ENCODE measurements at places on chromosomes 2 and 18. TPM values are rescaled to one million over a fixed set of nuclear protein-coding genes. Genes with fewer than 3 reads are reported as not detected.
A peak's percentile ranks its signal among the peaks of the same experiment; 100 is the strongest.

ZSWIM2 gene
- total RNA-seq: not detected

UBXN2A gene
- total RNA-seq: 11.2 TPM

PLEKHA3 gene
- total RNA-seq: 28.9 TPM

AGFG1 gene
- 57.9 TPM for total RNA-seq

HOXD11 gene
- not detected for total RNA-seq

XDH gene
- total RNA-seq: not detected

FZD7 gene
- total RNA-seq: 0.82 TPM

FSHR gene
- total RNA-seq: not detected

RNF144A gene
- total RNA-seq: 78.7 TPM

ZNF396 gene
- total RNA-seq: 1.9 TPM

MC4R gene
- total RNA-seq: not detected

CHRND gene
- total RNA-seq: not detected

FBLN7 gene
- 1.8 TPM for total RNA-seq

SP5 gene
- total RNA-seq: not detected

OST4 gene
- 325 TPM for total RNA-seq

SIX2 gene
- total RNA-seq: not detected

SEPTIN10 gene
- total RNA-seq: 0.31 TPM

SEMA4F gene
- 11.1 TPM for total RNA-seq

GKN1 gene
- not detected for total RNA-seq

CD207 gene
- not detected for total RNA-seq

HOXD12 gene
- total RNA-seq: not detected

KLHL41 gene
- total RNA-seq: 0.17 TPM

DNA sequence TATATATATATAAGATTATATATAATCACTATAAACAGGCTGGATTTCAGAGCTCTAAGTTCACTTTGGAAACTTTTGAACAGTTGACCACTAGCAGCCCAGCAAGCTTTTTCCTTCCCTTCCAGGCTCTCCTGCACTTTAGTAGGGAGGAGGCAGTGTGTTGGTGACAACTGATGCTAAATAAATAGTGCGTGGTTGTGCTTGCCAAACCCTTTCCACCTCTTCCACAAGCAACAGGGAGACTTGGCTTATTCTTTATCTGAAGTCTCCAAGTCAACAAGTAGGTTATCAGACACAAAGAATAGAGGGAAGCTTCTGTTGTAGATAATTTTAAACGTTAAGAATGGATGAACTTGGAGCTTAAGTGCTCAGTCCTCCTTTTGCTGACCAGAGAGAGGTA lies 408.2 kb upstream of the HNRNPA3 start:
- peaks cover 24% of the 10 kb centered on the region for H3K4me1 ChIP-seq
- peak overlapping the region; percentile 71 for H3K27ac ChIP-seq
- no peaks in the 10 kb centered on the region for H3K27me3 ChIP-seq

DNA sequence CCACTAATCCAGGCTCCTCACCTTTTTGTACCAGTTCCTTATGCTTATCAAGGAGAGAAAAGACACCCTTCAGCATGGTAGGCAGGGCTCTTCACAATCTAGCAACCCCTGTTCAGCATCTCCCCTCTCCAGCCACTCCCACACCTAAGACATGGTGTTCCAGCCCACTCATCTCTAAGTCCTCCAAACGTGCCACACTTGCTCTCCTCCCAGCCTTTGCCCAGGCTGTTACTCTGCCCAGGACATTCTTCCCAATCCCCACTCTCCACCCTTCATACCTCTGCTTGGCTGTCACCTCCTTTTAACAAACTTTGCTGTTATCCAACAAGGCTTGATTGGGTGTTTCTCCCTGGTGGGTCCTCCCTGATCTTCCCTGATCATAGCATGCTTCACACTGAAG lies 270.6 kb upstream of the CHAC2 start:
- no peak overlapping the region for H3K27ac ChIP-seq
- H3K36me3 ChIP-seq: no peaks in the 10 kb centered on the region
- DNase-seq: no peak
- no peaks in the 10 kb centered on the region for H3K27me3 ChIP-seq
- no peak overlapping the region for H3K4me3 ChIP-seq

DNA sequence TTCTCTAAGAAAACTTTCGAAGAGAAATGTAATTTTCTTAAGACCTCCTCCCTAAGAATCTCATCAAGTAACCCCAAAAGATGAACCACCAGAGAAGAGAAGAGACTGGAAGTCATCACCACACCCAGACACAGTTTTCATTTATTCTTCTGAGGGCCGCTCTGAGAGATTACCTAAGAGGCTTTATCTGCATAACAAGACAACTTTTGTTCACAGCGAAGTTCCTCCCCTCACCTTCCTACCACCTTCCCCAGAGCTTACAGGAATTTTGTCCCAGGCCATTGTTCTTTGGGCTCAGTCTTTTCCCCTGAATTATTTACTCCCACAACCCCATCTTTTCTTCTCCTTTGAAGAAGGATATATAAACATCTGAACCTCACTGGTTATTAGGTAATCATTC lies 92.8 kb downstream of the AKAIN1 start:
- H3K27ac ChIP-seq: no peak overlapping the region
- peaks cover 2% of the 10 kb centered on the region for H3K4me1 ChIP-seq
- no peaks in the 10 kb centered on the region for H3K27me3 ChIP-seq

DNA sequence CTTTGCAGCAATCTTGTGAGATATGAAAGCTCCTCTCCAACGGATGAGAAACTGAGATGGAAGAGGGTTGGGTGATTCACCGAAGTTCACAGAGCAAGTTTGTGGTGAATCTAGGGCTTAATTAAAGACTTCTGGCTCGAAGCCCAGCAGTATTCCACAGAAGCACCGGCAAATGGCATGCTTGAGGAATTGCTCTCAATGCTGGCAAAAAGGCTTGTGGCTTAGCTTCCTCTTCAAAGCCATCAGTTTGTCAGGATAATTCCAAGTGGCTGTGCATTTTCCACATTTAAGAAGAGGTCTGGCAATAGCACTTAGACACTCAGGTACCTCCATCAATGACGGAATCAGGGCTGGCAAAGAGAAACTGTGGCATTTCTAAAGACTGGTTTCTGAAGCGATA lies 98.7 kb upstream of the SLC66A3 start:
- no peaks in the 10 kb centered on the region for H3K36me3 ChIP-seq
- H3K4me1 ChIP-seq: no peaks in the 10 kb centered on the region
- H3K27me3 ChIP-seq: peaks cover 17% of the 10 kb centered on the region

GRCh38 chr2:218369330-218369729 lies 12.7 kb downstream of the CATIP start:
- peaks cover 10% of the 10 kb centered on the region for H3K27me3 ChIP-seq
- H3K27ac ChIP-seq: no peak overlapping the region
- DNase-seq: no peak
- no peak overlapping the region for H3K4me3 ChIP-seq
- H3K4me1 ChIP-seq: peaks cover 18% of the 10 kb centered on the region

GRCh38 chr2:194610297-194610696 lies 1046.7 kb upstream of the SLC39A10 start:
- no peaks in the 10 kb centered on the region for H3K4me1 ChIP-seq
- H3K36me3 ChIP-seq: no peaks in the 10 kb centered on the region
- no peaks in the 10 kb centered on the region for H3K27me3 ChIP-seq

DNA sequence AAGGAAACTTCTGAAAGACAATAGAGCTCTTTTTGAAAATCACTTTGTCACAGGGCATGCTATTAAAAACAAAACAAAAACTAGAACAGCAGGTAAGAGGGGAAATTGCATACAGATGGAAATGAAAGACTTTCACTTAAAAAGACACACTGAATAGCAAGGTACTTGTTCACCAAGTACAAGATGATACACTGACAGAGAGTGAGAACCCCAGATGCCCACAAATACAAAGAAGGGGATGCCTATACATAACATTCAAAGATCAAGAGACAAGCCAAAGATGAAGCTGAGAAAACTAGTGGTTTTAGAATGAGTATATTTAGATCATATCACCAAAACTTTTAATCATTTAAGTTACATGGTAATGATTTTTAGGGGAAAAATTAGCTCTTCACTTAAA lies 60.7 kb downstream of the ASXL2 start:
- peaks cover 22% of the 10 kb centered on the region for H3K36me3 ChIP-seq
- H3K4me3 ChIP-seq: peak overlapping the region; percentile 26
- peaks cover 45% of the 10 kb centered on the region for H3K4me1 ChIP-seq
- no peaks in the 10 kb centered on the region for H3K27me3 ChIP-seq
- DNase-seq: no peak

- DNase-seq: no peak
- H3K27me3 ChIP-seq: peaks cover 11% of the 10 kb centered on the region
- no peaks in the 10 kb centered on the region for H3K36me3 ChIP-seq
- H3K27ac ChIP-seq: no peak overlapping the region
- no peak overlapping the region for H3K4me3 ChIP-seq
Observed at GRCh38 chr2:9178904-9179571, 27.6 kb upstream of the ASAP2 start.

DNA sequence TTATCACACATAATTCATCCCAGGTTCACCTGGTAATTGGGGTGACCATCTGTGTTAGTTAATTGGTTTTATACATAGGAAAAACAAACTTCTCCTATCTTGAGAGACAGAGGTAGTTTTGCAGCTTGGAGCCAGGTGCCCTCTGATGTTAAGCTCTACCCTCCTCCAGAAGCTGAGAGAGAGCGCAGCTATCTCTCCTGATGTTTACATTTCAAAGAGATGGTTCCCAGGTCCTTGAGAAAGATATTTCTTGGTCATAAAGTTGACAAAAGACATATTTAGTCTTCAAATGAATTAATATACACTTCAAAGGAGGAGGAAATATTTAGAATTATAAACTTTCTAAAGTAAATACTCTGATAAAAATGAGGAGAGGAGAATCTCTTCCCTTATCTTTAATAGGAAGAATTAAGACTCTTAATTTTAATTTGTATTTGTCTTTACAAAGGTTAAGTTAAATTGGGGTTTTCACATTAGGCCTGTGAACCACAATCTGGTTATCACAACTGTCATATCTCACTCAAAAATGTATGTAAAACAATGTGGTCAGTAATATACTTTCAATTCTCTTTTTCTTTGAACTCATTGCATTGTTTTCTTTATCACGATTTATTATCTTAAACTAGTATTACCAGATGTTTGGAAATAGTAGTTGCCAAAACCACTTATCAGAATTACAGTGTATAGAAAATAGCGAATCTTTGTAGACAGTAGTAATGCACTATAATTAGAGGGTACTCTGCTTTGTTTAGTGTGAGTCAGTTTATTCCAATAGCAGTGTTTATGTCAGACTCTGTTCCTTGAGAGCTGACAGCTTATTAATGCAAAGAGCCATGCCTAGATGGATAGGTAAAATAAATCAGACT lies 26.8 kb downstream of the SERPINB4 start:
- no peak overlapping the region for H3K4me3 ChIP-seq
- no peaks in the 10 kb centered on the region for H3K4me1 ChIP-seq
- no peaks in the 10 kb centered on the region for H3K36me3 ChIP-seq

DNA sequence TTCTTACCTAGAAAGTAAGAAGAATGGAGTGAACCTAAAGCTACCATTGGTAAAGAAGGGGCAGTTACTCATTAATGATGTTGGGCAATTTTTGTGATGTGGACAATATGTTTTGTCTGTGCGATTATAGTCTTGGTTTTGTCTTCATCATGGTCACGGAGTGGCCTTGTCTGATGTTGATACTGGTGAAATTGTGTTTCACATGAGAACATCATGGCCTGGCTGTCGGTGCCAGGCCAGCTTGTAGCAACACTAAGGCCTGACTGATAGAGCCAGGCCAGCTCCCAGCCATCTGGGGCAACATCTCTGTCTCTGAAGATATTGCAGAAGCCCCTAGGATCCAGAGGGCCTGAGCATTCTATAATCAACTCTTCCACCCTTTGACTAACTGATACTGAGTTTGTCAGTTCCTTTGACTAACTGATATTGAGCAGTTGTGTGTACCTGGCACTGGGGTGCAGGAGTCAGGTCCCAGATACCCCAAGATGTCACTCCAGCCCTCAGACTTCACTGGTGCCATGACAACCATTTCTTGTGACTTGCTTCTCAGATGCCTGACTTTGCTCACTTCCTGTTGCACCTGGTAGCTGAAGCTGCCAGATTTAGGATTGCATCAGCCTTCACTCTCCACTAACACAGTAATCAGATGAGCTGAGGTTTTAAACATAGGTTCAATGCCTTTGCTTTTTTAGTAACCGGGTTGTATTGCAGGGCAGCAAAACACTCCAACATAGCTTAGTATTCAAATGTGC lies 62.5 kb downstream of the RPIA start:
- peaks cover 14% of the 10 kb centered on the region for H3K4me1 ChIP-seq
- peak overlapping the region; percentile 95 for H3K27ac ChIP-seq
- peak overlapping the region; percentile 39 for H3K4me3 ChIP-seq
- H3K36me3 ChIP-seq: peaks cover 66% of the 10 kb centered on the region

DNA sequence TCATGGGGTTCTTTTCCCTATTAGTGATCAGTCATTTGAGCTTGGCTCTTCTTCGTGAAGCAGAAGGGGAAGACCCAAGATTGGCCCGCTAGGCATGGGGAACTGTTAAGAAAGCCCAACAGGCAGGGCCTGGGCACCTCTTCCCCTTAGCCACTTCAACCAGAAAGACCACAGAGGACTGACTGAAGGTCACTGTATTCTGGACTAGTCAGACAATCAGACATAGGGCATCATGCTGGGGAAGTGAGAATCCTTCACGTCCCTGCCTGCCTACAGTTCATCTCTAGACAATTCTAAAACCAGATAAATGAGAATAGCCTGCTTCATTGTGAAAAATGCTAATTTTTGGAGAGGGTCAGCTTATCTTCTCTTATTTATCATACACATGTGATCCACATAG lies 28.1 kb downstream of the FAP start:
- no peaks in the 10 kb centered on the region for H3K36me3 ChIP-seq
- no peak overlapping the region for H3K4me3 ChIP-seq
- H3K27me3 ChIP-seq: peaks cover 26% of the 10 kb centered on the region
- H3K4me1 ChIP-seq: no peaks in the 10 kb centered on the region
- no peak overlapping the region for H3K27ac ChIP-seq

GRCh38 chr18:42527766-42528165 lies 572.7 kb downstream of the PIK3C3 start:
- H3K4me3 ChIP-seq: no peak overlapping the region
- H3K27ac ChIP-seq: no peak overlapping the region
- no peaks in the 10 kb centered on the region for H3K4me1 ChIP-seq

DNA sequence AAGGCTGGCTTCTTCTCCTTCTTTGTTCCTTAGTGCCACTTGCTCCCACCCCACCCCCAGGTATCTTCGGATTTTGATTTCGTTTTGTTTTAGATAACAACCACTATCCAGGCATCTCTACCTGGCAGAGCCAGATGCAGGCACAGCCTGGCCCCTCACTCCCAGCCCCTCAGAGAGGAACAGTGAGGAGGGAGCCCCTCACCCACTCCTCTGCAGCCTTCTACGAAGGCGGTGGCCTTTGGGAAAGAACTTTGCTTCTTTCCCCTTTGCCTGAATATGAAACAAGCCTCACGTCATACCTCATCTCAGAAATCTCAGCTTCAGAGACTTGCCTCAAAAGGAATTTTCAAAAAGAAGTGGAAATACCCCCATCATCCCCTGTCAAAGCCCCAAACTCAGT lies 6.3 kb upstream of the CYP26B1 start:
- no peak overlapping the region for H3K4me3 ChIP-seq
- no peak overlapping the region for H3K27ac ChIP-seq
- H3K27me3 ChIP-seq: peaks cover 36% of the 10 kb centered on the region
- peaks cover 16% of the 10 kb centered on the region for H3K4me1 ChIP-seq
- no peak for DNase-seq
- H3K36me3 ChIP-seq: no peaks in the 10 kb centered on the region

DNA sequence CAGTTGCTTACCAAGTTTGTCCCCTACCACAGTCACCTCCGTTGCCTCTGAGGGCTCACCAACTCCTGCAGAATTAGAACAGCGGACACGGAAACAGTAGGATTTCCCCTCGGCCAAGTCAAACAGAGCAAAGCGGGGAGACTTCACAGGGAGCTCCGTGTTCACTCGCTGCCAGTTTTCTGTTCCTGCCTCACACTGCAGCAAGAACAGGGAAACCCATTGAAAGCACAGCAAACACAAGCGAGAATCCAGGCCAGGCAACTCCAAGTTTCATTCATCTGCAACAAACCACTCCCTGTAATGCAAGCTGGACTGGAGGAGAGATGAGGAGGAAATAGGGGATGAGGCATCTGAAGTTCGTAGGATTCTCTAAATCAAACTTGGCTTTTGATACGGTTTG lies 84.2 kb downstream of the MYOM1 start:
- no peak for DNase-seq
- H3K27ac ChIP-seq: no peak overlapping the region
- no peak overlapping the region for H3K4me3 ChIP-seq
- H3K36me3 ChIP-seq: no peaks in the 10 kb centered on the region

All from activated naive CD8-positive, alpha-beta T cell treated with anti-CD3 and anti-CD28 coated beads, Interleukin-2, amount 10 ng/mL, durations not matched to agents 7 days and 5 days (primary cell).